Effector memory CD8-positive, alpha-beta T cell (primary cell): ENCODE measurements at places on chromosomes 2 and 18.

GRCh38 chr18:35424356-35424755 is 47.2 kb upstream of the ZNF396 start:
- no peak for DNase-seq

DNA sequence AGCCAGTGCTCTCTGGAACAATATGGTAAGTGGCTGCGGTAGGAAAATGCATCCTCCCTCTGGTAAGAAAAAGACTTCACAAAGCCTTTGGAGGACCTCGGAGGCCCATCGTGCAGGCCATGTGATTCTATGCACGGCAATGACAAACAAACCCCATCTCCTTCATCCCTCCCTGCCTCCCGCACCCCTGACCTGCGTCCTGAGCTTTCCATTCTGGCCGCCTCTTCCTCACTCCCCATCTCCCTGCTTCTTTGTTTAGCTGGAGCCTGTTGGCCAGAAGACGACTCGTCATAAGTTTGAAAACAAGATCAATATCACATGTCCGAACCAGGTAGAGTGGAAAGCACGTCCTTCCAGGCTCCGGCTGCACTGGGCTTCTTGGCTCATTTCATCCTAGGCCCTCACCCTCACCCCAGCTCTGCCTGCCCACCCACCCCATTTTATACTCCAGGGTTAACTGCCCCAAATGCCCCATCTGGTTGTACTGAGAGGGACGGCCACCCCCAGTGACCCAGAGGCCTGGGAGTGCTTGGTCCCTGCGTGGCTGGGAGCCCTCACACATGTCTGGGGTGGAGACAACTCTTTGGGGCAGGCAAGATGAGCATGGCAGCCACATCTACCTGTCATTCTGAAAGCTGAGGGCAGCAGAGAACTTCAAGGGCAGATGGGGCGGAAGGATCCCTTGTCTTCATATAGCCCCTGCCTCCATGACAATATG is 94.0 kb downstream of the PLB1 start:
- no peak for DNase-seq

- no peak for DNase-seq
Observed at GRCh38 chr2:64327510-64328414, 126.2 kb upstream of the LGALSL start.

- no peak for DNase-seq
Observed at GRCh38 chr18:37425222-37425621, 140.4 kb downstream of the CELF4 start.

DNA sequence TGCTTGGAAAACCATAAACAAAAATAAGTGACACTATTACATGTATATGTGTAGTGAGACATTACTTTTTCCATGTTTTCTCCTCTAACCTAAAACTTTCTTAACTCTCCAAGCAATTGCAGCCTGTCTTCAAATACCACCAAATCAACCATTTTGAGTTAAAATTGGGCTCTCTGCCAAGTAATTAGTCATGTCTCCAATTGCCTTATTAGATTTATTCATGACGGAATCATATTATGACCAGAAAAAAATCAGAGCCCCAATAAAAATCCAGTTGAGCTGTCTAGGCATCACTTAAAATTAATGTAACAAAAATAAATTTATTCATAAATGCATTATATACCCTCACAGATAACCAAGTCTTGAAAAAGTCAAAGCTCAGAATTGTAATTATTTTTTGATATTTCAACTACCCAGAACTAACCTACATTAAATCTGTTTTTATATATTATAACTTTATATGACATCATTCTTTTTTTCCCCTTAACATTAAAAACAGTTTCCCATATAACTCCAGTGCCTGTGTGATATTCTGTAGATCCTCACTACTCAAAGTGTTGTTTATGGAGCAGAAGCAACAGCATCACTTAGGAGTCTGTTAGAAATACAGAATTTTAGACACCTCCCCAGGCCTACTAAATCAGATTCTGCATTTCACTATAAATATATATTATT is 157.0 kb downstream of the ERBB4 start:
- DNase-seq, result no peak

DNA sequence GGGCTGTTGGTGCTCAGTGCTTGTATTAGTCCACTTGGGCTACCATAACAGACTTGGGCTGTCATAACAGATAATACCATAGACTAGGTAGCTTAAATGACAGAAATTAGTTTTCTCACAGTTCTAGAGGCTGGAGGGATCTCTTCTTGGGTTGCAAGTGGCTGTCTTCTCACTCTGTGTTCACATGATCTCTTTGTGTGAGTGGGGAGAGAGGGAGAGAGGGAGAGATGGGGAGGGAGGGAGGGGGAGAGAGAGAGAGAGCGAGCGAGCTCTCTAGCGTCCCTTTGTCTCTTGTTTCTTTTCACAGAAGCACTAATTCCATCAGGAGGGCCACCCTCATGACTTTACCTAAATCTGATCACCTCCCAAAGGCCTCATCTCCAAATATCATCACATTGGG is 4.5 kb upstream of the XRCC5 start:
- DNase-seq, result no peak

- DNase-seq, result no peak
Observed at GRCh38 chr2:131588152-131588873, 60.6 kb downstream of the CCDC74A start.

- no peak for DNase-seq
Observed at GRCh38 chr2:156206355-156206754, 126.2 kb downstream of the NR4A2 start.
